HepG2 (cell line): ENCODE measurements at places on chromosomes 16 and 17. TPM values are rescaled to one million over a fixed set of nuclear protein-coding genes. Genes with fewer than 3 reads are reported as not detected.

- DNase-seq, result no peak
These were observed 59.9 kb downstream of the BEAN1 start for GRCh38 chr16:66486773-66487579.

GRCh38 chr16:3198334-3199072 is 10.5 kb downstream of the OR1F1 start:
- DNase-seq, result peak; percentile 74

MEIOB gene
- not detected in 2 replicates for total RNA-seq

- no peak for DNase-seq
These were observed 80.7 kb downstream of the HS3ST3A1 start for GRCh38 chr17:13520899-13521572.

DNA sequence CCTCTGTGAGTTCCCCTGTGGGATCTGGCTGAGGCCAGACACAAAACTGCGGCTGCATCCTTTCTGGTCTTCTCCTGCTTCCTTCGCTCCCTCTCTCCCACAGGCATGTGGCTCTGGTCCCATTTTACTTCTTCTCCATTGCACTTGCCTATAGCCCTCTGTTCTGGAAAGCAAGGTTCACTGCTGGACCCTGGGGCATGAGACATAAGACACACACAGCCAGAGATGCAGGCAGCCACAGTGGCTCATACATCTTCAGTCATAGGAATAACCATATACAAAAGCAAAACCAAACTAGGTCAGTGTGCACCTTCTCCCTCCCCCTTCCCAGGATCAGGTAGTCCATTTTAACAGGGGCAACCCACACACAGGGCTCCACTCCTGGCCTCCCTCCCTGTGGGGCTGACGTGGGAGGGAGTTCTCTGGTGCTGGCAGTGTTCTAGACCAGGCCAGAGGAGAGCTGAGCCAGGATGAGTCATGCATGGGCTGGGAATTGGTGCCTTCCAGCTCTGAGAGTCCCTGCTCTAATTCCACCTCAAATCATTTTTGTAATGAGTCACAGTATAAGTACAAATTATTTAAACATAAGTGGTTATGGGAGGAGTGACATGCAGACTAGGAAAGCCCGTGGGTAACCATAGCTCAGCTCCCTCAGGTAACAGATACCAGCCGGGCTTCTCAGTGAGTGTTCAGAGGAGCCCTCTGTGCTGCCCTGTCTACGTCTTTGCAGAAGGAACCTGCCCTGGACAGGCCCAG is 58.0 kb downstream of the ASIC2 start:
- no peak for DNase-seq

GRCh38 chr16:81784072-81784795 is 5.1 kb downstream of the PLCG2 start:
- no peak for DNase-seq

- no peak for DNase-seq
These were observed 6.7 kb downstream of the TMEM92 start for GRCh38 chr17:50280801-50281441.

DNA sequence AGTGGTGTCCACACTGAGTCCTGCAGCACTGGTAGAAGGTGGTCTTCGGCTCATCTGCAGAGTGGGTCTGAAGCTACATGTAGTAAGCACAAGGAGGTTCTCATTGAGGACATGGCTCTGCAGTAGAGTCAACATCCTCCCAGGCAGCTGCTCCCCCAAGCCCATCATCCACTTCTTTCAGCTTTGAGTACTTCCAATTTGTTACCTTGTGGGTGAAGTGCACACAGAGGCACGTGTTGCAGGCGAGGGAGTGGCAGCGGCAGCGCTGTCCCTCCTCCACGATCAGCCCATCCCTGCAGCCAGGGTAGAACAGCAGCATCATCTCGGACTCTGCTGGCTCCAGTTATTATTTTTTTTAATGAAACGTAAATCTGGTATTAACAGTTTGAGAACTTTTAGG is 1.8 kb upstream of the SSTR2 start:
- DNase-seq, result no peak

DNA sequence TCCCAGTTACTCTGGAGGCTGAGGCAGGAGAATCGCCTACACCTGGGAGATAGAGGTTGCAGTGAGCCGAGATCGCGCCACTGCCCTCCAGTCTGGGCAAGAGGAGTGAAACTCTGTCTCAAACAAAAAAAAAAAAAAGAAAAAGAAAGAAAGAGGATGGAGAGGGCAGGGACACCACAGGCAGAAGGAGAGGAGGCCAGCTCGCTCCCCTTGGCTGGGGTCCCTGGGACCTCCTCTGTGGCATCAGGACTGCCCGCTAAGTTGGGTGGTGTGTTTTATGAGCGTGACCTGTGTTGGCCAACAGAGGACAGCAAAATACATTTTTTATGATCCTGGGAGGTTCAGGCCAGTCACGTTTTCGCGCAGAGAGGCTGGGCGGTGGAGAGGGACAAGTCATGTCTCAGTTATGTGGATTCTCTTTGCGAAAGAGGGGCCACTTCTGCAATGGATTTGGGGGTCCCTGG is 229.6 kb downstream of the MRTFB start:
- DNase-seq, result peak; percentile 88

DNA sequence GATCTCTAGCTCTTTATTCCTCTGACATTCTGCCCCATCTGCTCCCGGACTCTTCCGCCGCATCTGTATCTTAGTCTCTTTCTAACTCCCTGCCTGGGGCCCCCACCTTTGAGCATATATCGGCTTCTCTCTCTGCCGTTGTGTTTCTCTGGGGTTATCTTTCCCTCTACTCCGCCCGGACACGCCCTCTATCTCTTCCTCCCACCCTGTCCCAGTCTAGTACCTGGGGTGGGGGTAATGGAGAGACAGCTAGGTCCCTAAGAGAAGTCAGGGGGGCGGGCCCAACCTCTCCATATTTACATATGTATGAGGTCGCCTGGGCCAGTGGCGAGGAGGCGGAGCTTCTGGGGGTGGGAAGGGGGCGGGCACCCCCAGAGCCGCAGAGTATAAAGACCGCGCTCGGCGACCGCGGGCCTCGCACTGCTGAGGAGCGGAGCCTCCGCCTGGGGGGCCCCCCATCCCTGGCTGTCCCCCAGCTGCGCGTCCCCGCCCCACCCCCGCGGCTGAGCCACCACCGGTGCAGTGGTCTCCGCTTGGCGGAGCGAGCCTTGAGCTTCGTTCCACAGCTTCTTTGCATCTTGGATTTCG is at the start of gene ATP1B2:
TSS of gene ATP1B2 (plus strand) at position 418 of the 588 bp plus-strand sequence. CDS start 593 bp downstream, outside the sequence.
- peak; percentile 67 for DNase-seq

DNA sequence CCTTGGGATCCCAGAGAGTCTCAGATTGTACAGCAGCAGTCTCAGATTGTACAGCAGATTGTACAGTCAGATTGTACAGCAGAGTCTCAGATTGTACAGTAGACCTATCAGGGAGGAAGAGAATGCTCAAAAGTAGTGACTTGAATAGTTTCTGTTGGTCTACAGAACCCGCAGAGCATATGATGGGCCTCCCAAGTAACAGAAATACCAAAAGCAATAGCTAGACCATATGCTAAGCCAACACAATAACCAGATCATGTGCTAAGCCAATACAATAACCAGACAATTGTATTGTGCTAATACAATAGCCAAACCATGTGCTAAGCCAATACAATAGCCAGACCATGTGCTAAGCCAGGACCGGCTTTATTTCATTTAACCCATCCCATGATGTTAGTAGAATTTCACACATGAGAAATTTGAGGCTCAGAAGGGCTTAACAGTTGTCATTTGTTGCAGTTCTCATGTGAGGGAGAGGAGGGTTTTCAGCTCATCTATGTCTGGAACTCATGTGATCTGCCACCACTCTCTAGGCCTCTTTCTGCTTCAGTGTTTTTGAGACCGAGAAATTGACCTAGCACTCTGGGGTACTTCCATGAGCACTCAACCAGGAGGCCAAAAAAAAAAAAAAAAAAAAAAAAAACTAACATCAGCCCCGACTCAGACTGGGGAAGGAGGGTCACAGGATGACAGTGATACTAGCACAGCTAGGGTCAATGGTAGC is 144.0 kb downstream of the SOX9 start:
- no peak for DNase-seq
